Activated CD4-positive, alpha-beta T cell treated with anti-CD3 and anti-CD28 coated beads, Interleukin-2, amount 10 ng/mL, durations not matched to agents 7 days and 5 days (primary cell): ENCODE measurements at places on chromosomes 3 and 15.
A peak's percentile ranks its signal among the peaks of the same experiment; 100 is the strongest.

- DNase-seq = no peak
These were observed 31.3 kb upstream of the ST3GAL6 start for GRCh38 chr3:98731720-98732285.

- peak; percentile 77 for DNase-seq
These were observed 15.3 kb upstream of the IREB2 start for GRCh38 chr15:78422571-78423340.

DNA sequence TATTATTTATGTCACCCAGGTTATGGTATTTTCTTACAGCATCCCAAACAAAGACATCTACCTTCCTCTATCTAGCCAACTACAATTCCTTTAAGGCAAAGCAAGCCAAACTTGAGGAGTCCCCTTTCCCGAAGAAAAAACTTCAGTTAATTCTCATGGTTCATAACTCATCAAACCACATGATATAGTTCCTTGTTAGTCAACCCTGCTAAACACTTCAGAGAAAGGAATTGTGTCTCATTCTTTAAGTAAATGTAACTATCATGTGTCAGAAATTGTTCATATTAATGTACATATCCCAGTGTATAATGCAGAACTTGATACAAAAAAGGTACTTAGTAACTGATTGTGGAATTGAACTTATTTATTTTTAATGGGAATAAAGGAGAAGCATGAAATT is 44.4 kb downstream of the ST3GAL6 start:
- DNase-seq = no peak

- peak; percentile 48 for DNase-seq
These were observed 885 bp downstream of the EFCC1 start for GRCh38 chr3:129001806-129002572.

DNA sequence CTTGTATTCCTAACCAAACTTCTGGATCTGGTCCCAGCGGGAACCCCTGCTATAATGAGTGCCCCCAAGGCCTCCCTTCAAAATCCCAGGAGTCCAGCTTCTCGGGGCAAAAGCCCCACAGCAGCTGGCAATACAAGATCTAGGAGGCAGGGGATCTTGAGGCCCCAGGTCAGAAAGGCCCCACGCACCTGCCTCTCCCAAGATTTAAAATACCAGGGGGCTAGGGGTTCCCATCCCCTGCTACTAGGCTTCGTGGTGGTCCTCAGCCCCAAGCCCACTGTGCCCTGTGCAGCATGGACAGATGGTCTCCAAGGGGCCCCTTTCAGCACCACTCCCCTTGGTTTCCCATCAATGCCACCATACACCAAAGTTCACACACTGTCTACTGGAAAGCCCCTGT is 15.8 kb upstream of the CYP11A1 start:
- no peak for DNase-seq

DNA sequence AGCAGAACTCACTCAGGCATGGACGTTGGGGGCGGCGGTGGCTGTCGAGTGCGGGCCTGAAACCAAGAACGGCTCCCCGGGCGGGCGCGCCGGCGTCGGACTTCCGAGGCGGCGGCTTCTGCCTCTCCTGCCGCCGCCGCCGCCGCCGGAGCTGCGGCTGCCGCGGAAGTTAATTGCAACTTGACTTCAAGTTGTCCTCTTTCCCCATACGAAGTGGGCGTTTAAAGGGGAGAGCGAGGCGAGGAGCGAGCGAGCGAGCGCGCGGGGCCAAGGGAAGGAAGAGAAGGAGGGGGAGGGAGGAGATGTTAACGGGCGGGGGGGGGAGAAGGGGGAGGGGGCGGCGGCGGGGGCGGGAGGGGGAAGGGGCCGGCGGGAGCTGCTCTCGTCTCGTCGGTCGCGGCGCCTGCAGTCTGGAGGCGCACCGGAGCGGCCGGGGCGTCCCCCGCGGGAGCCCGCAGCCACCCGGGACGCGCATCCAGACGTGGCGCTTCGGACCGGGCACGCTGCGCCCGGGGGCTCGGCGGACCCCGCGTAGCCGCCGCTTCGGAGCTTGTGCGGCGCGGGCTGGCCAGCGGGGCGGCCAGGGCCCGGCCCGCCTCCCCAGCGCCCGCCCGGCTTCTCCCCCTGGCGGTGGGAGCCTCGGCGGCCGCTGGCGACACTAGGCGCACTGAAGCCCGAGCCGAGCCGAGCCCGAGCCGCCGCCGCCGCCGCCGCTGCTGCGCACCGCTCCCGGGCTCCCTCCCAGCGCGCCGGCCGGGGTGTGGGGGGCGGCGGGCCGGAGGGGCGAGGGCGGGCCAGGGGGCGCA is 19.7 kb upstream of the SATB1 start:
- DNase-seq = peak; percentile 89

DNA sequence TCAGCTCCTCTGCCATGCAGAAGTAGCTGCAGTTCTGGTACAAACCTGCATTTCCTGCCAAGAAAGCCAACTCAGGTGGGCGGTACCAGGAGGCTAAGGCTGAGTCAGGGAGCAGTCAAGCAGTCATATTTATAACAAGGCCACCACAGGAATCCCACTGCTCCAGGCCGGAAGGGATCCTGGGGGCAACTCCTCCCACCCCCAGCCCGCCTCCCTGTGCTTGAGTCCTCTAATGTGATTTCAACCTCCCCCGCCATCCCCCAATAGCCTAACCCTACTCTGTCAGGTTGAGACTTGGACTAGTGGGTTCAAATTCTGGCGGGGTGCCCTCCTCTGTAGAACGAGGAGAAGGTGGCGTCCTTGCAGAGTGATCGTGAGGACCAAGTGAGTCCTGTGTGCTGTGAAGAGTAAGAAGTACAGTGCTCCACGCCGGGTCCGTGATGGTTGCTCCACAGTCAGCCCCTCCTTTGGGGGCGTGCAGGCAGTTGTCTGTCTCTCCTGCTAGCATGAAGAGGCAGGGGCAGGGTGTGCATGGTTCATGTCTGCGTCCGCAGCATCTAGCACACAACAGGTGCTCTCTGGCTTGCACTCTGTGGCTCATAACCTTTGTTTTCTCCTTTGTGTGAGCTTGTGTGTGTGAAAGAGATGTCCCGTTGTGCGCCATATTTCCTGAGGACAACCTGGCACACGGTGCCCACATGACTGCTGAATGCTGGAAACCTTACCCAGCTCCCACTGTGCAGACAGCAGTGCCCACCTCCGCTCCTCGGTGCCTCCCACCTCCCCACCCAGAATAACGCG is 78.3 kb downstream of the SMAD6 start:
- no peak for DNase-seq
